ENCODE measurements at places on chromosomes 5 and 9.

DNA sequence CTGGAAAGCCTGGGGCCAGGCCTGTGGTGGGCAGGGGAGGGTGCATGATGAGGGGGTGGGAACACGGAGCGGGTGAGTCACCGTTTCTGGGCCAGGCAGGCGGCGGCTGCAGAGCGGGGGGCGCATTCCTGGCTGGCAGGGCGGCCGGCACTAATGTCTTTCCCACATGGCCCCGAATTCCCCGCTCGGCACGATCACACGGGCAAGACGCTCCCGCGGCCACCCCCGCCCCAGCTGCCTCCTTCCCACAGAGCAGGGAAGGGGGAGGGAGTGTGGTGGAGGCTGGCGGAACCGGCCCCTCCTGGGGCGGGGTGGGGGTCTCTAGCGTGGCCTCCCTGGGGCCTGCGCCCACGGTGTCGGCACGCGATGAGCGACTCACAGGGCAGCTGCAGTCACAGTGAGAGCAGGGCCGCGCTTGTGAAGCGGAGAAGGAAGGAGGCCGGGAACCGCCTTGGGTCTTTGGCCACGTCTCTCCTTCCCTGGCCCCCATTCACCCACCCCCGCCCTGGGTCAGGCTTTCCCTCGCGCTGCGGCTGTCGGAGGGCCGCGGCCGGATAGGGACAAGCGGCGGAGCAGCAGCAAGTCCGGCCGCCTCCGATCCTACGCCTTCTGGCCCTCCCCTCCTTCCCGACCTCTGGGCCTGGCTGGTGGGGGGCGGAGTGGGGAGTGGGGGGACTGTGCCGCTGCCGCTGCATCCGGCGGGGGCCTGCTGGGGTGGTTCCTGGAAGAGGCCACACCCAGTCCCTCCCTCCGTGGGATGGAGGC is 48.9 kb downstream of the CXXC5 start:
- DNase-seq = no peak

GRCh38 chr5:74093561-74093960 is 467.6 kb downstream of the ARHGEF28 start:
- no peak for DNase-seq

GRCh38 chr5:119570910-119571309 is 58.4 kb upstream of the FAM170A start:
- DNase-seq = no peak

- peak; percentile 80 for DNase-seq
Observed at GRCh38 chr5:81165493-81166119, 67.5 kb upstream of the CKMT2 start.

DNA sequence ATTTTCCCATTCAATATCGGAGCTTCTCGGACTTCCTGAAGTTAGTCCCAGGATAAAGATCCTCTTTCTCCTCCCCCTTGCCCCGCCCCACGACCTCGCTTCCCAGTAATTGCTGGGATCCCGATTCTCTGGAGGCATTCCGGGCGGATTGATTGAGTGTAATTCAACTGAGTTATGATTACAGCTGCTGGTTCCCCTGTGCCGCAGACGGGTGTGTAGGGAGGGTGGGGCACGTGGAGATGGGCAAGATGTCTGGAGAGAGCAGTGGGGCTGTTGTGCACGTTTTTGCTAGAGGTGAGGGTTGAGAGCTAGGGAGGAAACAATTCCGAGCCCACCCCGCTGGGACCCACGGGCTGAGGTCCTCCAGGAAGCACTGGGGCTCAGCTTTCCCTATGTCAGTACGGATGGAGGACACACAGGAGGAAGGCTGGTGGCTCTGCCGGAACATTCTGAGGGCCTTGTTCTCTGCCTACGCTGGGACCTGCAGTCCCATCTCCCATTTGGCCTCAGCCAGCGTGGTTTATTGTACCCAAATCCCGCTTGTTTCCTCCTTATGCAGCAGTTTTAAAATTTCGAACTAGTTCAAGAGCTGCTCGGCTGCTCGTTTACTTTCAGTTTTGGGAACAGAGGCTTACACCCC is 2.4 kb upstream of the DMRT2 start:
- DNase-seq = no peak

DNA sequence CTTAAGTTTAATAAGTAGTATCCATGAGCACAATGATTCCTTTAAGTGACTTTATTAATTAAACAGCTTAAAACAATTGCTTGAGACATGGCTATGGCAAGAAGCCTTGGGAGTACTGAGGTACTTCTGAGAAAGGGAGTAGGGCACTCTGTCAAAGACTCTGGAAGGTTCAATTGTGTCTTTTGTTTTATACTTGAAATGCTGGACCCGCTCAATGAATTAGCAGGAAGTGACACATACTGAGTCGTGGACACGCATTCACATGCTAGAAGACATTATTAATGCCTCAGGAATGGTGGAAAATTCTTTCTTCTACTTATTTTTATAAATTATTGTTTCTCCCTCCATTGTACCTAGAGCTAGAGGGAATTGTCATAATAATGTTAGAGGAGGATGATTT is 347.3 kb upstream of the ZNF608 start:
- DNase-seq = no peak

DNA sequence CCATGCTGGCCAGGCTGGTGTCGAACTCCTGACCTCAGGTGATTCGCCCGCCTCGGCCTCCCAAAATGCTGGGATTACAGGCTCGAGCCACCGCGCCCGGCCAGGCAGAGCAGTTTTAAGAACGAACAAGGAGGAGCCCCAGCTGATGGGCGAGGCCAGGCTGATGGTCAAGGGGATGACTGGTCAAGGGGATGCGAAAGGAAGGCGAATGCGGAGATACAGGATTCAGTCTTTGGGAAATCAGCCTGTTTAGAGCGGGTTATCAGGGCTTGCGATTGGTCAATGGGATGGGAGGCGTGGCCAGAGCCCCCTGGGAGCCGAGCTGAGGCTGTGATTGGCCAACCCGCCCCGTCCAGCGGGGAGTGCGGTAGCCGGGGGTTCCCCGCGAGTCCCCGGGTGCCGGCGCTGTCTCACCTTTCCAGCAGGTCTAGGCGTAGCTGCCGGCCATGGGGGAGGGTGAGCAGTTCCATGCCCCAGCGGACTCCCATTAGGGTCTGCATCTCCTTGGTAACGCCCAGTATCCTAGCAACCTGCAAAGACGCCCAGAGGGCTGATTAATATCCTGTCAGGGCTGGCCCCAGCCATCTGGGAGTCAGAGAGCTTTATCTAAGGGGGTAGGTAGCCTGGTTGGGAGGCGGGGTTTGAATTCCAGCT is 7.5 kb upstream of the TOR2A start:
- DNase-seq = no peak

DNA sequence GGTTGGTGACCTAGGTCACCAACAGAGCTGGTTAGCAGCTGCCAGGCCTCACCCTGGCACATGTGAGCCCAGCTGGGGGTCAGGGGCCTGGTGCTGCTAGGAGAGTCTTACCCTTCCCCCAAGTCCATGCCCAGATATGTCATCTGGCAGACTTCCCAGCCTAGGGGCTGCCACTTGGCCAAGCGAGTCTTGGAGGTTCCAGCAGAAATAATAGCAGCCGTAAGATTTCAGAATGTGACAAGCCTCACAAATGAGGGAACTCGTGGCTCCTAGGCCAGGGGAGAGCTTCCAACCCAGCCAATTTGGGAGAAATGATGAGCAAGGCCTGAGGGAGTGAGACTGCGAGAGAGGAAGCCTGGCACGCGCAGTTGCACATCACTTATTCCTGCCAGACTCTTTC is 11.1 kb downstream of the URM1 start:
- DNase-seq = no peak

DNA sequence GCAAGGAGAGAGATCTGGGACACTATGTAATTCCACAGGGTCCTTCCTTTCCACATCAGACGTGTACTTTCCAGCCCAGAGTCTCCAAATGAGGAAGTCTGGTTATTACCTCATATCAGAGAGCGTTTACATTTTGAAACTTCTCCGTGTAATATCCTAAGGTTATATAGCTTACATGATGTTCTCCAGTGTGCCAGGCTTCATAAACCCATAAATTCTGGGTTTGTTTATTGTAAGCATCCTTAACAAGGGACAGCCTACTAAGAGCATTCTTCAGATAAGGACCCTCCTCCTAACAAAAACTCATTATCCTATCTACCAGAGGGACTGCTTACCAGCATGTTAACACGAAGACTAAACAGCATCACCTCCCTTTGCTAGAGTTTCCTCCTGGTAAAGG is 17.9 kb downstream of the SRFBP1 start:
- no peak for DNase-seq

GRCh38 chr5:65728218-65728617 is 6.2 kb downstream of the NLN start:
- no peak for DNase-seq

GRCh38 chr5:170509348-170509660 is 5.5 kb downstream of the KCNIP1 start:
- DNase-seq = no peak

DNA sequence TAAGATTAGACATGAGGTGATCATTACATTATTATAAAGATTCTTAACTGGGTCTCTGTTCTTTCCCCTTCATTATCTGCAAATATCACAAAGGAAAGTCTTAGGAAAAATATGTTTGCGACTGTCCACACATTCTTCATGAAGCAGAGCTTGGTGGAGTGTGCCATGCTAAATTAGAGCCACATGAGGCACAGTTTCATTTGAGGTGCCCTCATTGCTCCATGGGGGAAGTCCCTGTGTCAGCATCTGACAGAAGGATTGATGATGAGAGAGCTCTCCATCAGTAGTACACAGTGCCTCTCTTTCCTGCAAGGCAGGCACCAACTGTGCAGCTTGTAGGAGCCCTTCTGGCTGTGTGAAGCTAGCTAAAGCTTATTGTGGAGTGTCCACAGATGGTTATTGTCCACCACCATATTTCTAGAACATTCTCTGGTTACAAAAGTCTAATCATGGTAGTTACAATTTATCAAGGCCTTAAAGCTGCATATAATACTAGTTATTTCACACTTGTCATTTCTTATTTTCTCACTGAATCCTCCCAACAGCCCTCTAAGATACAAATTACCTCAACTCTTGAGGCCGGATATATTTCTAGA is 63.9 kb downstream of the C9orf152 start:
- peak; percentile 73 for DNase-seq

GRCh38 chr5:189976-190365 is 1.3 kb upstream of the LRRC14B start:
- no peak for DNase-seq

DNA sequence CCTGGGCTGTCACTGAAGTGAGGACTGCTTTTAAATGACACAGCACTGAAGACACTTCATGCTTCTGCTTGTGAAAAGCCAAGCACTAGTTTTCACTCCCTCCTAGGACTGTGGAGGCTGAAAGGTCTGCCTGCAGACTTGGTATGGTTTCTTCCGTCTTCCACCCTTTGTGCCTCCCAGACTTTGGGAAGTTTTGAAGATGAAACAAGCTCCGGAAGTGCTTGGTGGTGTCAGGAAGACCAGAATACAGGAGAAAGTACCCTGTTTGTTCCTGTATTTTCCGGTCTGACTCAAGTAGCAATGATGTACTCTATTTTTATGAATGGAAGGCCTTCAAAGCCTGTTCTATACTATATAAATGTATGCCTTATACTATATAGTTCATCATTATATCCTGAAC is 222.7 kb downstream of the PDZD2 start:
- DNase-seq = no peak

DNA sequence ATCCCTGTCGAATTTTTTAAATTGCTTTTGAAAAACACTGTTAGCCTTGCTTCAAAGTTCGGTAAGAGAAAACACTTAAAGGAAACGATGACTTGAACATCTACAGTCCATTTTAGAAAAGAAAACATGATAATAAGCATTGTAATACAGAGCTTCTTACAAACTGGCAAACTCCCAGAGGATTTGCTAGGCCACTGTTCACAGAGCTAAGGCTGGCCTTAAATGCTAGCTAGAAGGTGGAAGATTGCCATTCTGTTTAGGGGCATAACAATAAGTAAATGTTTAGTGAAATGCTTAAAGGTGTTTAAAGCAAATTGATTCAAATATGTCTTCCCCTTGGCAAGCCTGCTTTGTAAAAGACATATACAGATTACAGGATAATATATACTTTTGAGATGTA is 169.6 kb downstream of the TLE4 start:
- no peak for DNase-seq

DNA sequence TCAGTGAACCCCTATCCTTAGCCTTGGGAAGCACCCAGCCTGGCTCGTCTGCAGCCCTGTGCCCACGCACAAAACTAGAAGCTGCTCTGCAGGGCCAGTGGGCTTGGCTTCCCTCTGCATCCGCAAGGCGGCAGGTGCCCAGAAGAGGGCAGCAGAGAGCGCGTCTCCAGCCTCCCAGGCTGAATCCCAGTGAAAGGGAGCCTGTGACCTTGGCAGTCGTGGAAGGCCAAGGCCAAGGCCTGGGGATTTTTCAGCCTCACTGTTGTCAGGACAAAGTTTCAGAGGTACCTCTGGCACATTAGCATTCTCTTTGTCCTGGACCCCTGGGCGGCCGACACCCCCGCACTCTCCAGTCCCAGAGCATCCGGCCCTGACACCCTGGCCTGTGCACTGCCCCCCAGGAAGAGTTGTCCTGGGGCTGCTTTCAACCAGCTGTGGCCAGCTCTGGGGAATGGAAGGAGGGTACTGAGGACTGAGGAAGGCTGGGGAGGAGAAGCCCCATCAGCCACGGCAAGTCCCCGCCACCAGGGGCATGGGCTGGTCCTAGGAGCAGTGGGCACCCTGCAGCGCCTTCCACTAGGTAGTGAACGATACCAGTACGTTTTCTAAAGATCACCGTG is 63.6 kb upstream of the IL17B start:
- peak; percentile 75 for DNase-seq

- DNase-seq = peak; percentile 66
Observed at GRCh38 chr9:132350861-132351315, 3.9 kb downstream of the SETX start.

- DNase-seq = no peak
Observed at GRCh38 chr5:139810341-139811273, 15.0 kb downstream of the PSD2 start.

GRCh38 chr5:150625164-150625535 is 15.3 kb upstream of the SYNPO start:
- DNase-seq = no peak

- DNase-seq = no peak
Observed at GRCh38 chr5:173712609-173713175, 96.2 kb upstream of the BOD1 start.

DNA sequence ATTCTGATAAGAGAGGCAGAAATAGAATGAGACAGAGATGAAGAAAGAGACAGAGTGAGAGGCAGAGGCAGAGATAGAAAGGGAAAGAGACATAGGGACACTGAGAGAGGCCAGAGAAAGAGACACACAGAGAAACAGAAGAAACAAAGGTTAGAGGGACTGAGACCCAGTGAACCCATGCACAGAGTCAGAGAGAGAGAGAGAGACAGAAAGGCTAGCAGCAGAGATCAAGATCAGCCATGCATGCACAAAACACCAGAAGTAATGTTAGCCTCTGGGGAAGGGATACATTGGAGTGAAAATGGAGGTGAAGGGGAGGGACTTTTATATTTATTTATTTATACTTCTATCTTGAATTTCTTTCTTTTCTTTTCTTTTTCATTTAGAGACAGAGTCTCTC is 14.1 kb upstream of the SPARC start:
- DNase-seq = no peak

- DNase-seq = peak; percentile 33
Observed at GRCh38 chr5:52809884-52810283, 22.2 kb downstream of the ITGA1 start.

- DNase-seq = no peak
Observed at GRCh38 chr5:16564248-16564867, 52.4 kb downstream of the RETREG1 start.

GRCh38 chr9:112884721-112885120 is 6.0 kb downstream of the SLC46A2 start:
- DNase-seq = no peak

GRCh38 chr9:128636024-128636390 is 20.6 kb downstream of the DYNC2I2 start:
- no peak for DNase-seq

Data from activated CD4-positive, alpha-beta T cell treated with anti-CD3 and anti-CD28 coated beads, Interleukin-10, Interleukin-2, amounts not matched to agents 100 ng/mL and 50 ng/mL, durations not matched to agents 16 hours and 8 hours (primary cell).